Spleen (tissue), 13 donors: ENCODE measurements at places on chromosomes 7 and 10. TPM values are rescaled to one million over a fixed set of nuclear protein-coding genes. Genes with fewer than 3 reads are reported as not detected.

- no peak for DNase-seq
- no peaks in the 10 kb centered on the region for H3K27me3 ChIP-seq
- no peak overlapping the region for H3K27ac ChIP-seq
- H3K4me3 ChIP-seq = no peak overlapping the region
- H3K4me1 ChIP-seq = no peaks in the 10 kb centered on the region
Observed at GRCh38 chr7:88377434-88377833, 70.7 kb upstream of the STEAP4 start.

DNA sequence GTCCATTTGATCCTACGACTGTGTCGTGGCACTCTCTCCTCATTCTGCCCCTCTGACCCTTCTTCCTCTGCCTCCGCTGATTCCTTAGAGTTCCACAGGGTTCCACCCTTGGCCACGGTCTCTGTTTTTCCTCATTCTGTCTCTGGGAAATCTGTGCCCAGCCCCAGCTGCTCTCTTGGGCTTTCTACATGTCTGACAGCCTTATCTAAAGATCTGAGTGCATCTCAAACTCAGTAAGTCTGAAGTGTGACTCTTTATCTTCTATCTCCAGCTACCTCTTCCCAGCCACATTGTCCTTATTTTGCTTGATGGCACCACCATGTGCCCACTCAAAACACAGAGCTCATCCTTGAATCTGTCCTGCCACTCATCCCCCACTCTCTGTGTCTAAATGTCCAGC, 62.1 kb upstream of the AQP1 start:
- H3K36me3 ChIP-seq = no peaks in the 10 kb centered on the region
- H3K27me3 ChIP-seq = no peaks in the 10 kb centered on the region
- no peak overlapping the region for H3K4me3 ChIP-seq
- no peak for DNase-seq
- peaks cover 7% of the 10 kb centered on the region for H3K4me1 ChIP-seq
- no peak overlapping the region for H3K27ac ChIP-seq

- H3K27ac ChIP-seq = no peak overlapping the region
- no peaks in the 10 kb centered on the region for H3K36me3 ChIP-seq
- no peaks in the 10 kb centered on the region for H3K4me1 ChIP-seq
- no peak overlapping the region for H3K4me3 ChIP-seq
Observed at GRCh38 chr7:47609803-47610452, 28.0 kb upstream of the TNS3 start.

- no peak overlapping the region for H3K27ac ChIP-seq
- H3K4me1 ChIP-seq = no peaks in the 10 kb centered on the region
- DNase-seq = no peak
- no peak overlapping the region for H3K4me3 ChIP-seq
- H3K36me3 ChIP-seq = peaks cover 71% of the 10 kb centered on the region
Observed at GRCh38 chr10:87524296-87524695, 19.6 kb downstream of the MINPP1 start.

DNA sequence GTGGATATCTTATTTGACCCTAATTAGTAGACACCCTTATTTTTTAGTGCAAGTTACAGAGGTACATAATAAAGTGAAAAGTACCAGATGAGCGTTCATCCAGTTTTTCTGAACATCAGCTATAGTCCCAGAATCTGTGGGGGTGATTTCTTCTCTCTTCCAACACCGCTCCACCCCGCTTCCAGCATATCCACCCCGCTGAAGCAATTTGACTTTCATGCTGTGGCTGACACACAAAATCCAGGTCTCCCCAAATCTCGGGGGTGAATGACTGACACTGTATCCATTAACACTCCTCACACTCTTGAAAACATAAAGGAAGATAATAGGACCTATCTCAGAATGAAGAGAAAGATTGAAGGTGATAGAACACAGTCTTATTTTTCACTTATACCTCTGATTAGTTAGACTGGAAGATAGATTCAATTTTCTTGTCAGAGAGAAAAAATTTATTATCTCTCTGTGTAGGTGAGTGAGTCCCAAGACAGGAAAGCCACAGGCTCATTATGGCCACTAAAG, 143.4 kb downstream of the ANLN start:
- DNase-seq = no peak
- H3K27ac ChIP-seq = no peak overlapping the region
- no peaks in the 10 kb centered on the region for H3K4me1 ChIP-seq
- H3K27me3 ChIP-seq = no peaks in the 10 kb centered on the region

- H3K27me3 ChIP-seq = no peaks in the 10 kb centered on the region
- no peak for DNase-seq
- peak overlapping the region; percentile 43 for H3K27ac ChIP-seq
Observed at GRCh38 chr7:120995654-120996053, 7.1 kb downstream of the CPED1 start.

- no peak overlapping the region for H3K4me3 ChIP-seq
- H3K27ac ChIP-seq = no peak overlapping the region
- no peaks in the 10 kb centered on the region for H3K27me3 ChIP-seq
- DNase-seq = no peak
- H3K4me1 ChIP-seq = peaks cover 47% of the 10 kb centered on the region
- peaks cover 10% of the 10 kb centered on the region for H3K36me3 ChIP-seq
Observed at GRCh38 chr10:102452672-102453340, 1.5 kb upstream of the C10orf95 start.

- no peak for DNase-seq
- H3K27ac ChIP-seq = peak overlapping the region; percentile 32
- no peaks in the 10 kb centered on the region for H3K27me3 ChIP-seq
- H3K36me3 ChIP-seq = no peaks in the 10 kb centered on the region
- no peak overlapping the region for H3K4me3 ChIP-seq
Observed at GRCh38 chr7:106731187-106731586, 70.2 kb upstream of the CCDC71L start.

- no peak for DNase-seq
- no peak overlapping the region for H3K27ac ChIP-seq
- no peaks in the 10 kb centered on the region for H3K4me1 ChIP-seq
- H3K27me3 ChIP-seq = no peaks in the 10 kb centered on the region
- no peak overlapping the region for H3K4me3 ChIP-seq
Observed at GRCh38 chr10:113442336-113442735, 110.5 kb upstream of the HABP2 start.

VTI1A gene
- total RNA-seq = 46.5 TPM

MTERF1 gene
- 17.5 TPM for total RNA-seq

FAM237B gene
- total RNA-seq = not detected

FBXL13 gene
- 2.8 TPM for total RNA-seq

GPER1 gene
- 3.0 TPM for total RNA-seq

HMX2 gene
- total RNA-seq = not detected
